ENCODE measurements at places on chromosomes 1 and 21. TPM values are rescaled to one million over a fixed set of nuclear protein-coding genes. Genes with fewer than 3 reads are reported as not detected.

DNA sequence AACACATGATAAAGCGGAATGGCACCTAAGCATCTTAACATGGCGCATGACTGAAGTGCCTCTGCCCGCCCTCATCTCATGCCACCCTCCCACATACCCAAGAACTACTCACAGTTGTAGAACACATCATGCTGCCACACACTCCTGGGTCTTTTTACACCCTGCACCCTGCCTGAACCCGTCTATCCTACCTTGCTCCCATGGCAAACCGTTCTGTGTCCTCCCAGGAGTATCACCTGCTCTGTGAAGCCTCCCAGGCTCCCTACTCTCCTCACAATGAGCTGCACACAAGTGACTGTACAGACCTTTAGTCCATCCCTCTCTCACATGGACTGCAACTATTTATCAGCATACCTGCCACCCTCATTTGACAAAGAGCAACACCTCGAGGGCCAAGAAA, 144.0 kb downstream of the TGFBR3 start:
- no peak for DNase-seq

Gene ID3
- 179 TPM for total RNA-seq

GRCh38 chr21:40465382-40465781, 381.6 kb downstream of the DSCAM start:
- DNase-seq: no peak

DNA sequence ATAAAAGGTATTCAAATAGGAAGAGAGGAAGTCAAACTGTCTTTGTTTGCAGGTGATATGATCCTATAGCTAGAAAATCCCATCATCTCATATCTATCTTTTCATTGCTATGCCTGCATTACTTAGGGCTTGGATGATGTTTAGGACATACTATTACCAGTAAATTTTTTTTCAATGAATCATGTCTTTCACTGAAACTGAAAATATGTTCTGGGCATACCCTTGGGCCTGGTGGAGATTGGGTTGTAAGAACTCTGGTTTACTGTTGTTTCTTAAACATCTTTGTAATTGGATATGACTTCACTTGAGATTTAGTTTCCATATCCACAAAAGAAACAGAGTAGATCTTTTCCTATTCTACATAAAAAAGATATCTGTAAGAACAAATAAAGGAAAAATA, 502.2 kb upstream of the PRMT6 start:
- no peak for DNase-seq

Gene NBPF19
- 10.2 TPM for total RNA-seq

Gene F5
- total RNA-seq: 3.7 TPM
